Astrocyte (in vitro differentiated cells and primary cell): ENCODE measurements at places on chromosomes 4 and X. TPM values are rescaled to one million over a fixed set of nuclear protein-coding genes. Genes with fewer than 3 reads are reported as not detected.
A peak's percentile ranks its signal among the peaks of the same experiment; 100 is the strongest.

DNA sequence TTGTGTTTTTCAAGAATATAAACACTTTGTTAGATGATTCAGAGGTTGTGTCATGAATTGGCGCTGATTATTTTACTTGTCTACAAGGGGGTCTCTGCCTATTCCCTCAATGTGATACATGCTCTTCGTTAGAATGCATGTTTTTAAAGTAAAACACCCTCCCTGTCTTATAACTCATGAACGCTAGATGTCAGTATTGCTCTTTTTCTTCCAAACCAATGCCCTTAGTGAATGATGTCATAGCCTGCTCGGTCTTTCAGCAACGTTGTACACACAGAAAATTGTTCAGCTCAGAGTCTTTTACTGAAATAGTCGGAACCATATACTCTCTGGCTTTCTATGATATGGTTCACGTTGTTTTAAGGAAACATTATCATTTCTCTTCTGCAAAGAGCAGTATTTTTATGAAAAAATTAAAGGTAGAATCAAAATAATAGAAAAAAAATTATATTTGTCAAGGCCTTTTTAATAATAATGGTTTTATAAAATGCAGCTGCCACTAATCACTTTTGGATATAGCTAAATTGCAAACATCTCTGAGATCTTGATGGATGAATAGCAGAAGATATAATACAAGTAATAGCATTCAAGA is 292.9 kb downstream of the TLL1 start:
- H3K27ac ChIP-seq: no peak overlapping the region
- H3K27me3 ChIP-seq: no peaks in the 10 kb centered on the region
- no peaks in the 10 kb centered on the region for H3K36me3 ChIP-seq
- no peaks in the 10 kb centered on the region for H3K4me1 ChIP-seq
- peak; percentile 55 for DNase-seq

DNA sequence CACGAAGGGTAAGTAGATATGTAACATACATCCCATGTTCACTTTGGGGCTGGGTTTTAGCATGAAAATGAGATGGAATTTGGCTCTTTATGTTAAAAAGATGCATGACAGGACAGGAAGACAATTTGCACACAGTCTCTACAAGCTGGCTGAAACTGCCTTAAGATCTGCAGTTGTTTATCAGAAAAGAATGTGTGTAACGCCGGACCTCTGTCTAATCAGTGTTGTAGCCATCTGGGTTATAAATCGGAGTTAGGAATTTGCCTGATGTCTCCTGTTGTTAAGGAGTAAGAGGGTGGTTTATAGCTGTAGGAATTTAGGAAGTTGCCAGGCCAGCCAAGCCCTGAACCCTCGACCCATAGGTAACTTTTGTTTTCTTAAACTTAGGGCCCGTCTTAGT is 562.9 kb upstream of the FAT1 start:
- H3K36me3 ChIP-seq: no peaks in the 10 kb centered on the region
- H3K4me1 ChIP-seq: peaks cover 3% of the 10 kb centered on the region
- peak; percentile 30 for DNase-seq

DNA sequence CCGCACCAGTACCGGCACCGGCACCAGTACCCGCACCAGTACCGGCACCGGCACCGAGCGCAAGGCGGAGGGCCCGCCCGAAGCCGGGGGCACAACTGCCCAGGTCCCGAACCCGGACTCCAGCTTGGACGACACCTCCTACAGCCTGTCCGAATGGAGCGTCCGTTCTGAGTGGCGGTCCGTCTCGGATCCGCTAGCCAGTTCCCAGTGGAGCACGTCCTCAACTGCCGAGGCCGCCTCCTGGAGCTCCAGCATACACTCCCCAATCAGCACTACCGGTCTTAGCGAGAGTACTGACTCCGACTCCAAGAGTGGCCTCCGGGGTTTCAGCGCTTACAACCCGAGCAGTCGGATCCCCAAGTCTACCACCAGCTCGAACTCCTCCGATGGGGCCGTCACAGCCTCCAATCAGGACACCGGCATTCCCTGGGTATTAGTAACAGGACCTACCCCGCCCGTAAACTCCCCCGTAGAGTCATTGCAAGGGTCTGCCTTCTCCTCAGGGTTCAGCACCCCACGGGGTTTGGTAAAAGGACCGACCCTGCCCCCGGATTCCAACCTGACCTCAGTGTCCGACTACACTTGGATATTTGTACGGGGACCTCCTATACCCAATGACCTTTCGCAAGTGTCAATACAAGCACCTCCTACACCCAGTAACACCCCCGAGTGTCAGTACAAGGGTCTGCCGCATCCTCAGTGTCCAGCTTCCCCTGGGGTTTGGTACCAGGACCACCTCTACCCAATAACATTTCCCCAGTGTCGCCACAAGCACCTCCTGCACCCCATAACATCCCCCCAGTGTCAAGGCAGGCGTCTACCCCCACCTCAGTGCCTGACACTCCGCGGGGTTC is 721 bp upstream of the MAOA start:
- no peaks in the 10 kb centered on the region for H3K36me3 ChIP-seq
- peak overlapping the region; percentile 57 for H3K4me3 ChIP-seq
- H3K4me1 ChIP-seq: no peaks in the 10 kb centered on the region
- H3K27ac ChIP-seq: peak overlapping the region; percentile 98
- peak; percentile 23 for DNase-seq
- H3K27me3 ChIP-seq: no peaks in the 10 kb centered on the region

GRCh38 chrX:85309717-85310116 is 65.9 kb downstream of the ZNF711 start:
- H3K4me1 ChIP-seq: no peaks in the 10 kb centered on the region
- no peak overlapping the region for H3K27ac ChIP-seq
- H3K36me3 ChIP-seq: no peaks in the 10 kb centered on the region
- no peak for DNase-seq
- no peaks in the 10 kb centered on the region for H3K27me3 ChIP-seq

DNA sequence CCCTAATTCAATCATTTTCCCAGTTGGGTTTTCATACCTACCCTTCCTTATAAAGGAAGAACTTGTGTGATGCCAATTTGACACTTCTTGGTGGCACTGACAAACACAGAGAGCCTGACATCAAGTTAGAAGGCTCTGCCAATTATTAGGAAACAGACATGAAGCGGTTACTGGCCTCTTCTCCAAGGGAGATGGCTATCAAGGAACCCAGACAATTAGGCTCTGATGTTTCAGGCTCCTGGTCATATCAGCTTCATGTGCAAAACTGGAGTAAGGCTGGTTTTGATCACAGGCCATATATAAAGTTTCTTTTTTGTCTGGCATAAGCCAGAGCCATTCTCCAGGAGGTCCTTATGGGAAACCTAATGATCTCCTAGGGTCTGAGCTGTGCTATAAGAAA is 428 bp downstream of the ARL13A start:
- no peaks in the 10 kb centered on the region for H3K4me1 ChIP-seq
- H3K27ac ChIP-seq: no peak overlapping the region
- no peak for DNase-seq
- no peaks in the 10 kb centered on the region for H3K36me3 ChIP-seq
- no peak overlapping the region for H3K4me3 ChIP-seq
- no peaks in the 10 kb centered on the region for H3K27me3 ChIP-seq

DNA sequence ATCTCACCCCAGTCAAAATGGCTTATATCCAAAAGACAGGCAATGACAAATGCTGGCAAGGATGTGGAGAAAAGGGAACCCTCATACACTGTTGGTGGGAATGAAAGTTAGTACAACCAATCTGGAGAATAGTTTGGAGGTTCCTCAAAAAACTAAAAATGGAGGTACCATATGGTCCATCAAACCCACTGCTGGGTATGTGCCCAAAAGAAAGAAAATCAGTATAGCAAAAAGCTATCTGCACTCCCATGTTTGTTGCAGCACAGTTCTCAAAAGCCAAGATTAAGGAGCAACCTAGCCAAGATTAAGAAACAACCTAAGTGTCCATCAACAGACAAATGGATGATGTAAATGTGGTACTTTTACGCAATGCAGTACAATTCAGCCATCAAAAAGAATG is 70.7 kb downstream of the DCAF12L1 start:
- H3K36me3 ChIP-seq: no peaks in the 10 kb centered on the region
- no peak overlapping the region for H3K27ac ChIP-seq
- no peaks in the 10 kb centered on the region for H3K4me1 ChIP-seq
- H3K27me3 ChIP-seq: no peaks in the 10 kb centered on the region
- no peak for DNase-seq

Gene RRH
- total RNA-seq: 0.25 TPM in 1 of 2 replicates, not detected in the other

Gene MTNR1A
- total RNA-seq: 0.22 and 0.34 TPM in 2 replicates

Gene CFAP99
- not detected in 2 replicates for total RNA-seq

Gene TSR2
- 25.5 and 28.7 TPM in 2 replicates for total RNA-seq

Gene LAP3
- 163 and 176 TPM in 2 replicates for total RNA-seq

Gene EREG
- 0.14 and 0.30 TPM in 2 replicates for total RNA-seq
